ENCODE measurements at places on chromosomes 6 and 20.

- no peaks in the 10 kb centered on the region for H3K36me3 ChIP-seq
- no peaks in the 10 kb centered on the region for H3K27me3 ChIP-seq
- no peak overlapping the region for H3K4me3 ChIP-seq
- H3K27ac ChIP-seq = no peak overlapping the region
- no peak for DNase-seq
Observed at GRCh38 chr6:100305209-100305869, 159.4 kb downstream of the SIM1 start.

- no peak overlapping the region for H3K27ac ChIP-seq
- H3K4me1 ChIP-seq = peaks cover 26% of the 10 kb centered on the region
- H3K27me3 ChIP-seq = no peaks in the 10 kb centered on the region
- no peak overlapping the region for H3K4me3 ChIP-seq
- DNase-seq = no peak
Observed at GRCh38 chr6:144660561-144661115, 375.5 kb downstream of the UTRN start.

DNA sequence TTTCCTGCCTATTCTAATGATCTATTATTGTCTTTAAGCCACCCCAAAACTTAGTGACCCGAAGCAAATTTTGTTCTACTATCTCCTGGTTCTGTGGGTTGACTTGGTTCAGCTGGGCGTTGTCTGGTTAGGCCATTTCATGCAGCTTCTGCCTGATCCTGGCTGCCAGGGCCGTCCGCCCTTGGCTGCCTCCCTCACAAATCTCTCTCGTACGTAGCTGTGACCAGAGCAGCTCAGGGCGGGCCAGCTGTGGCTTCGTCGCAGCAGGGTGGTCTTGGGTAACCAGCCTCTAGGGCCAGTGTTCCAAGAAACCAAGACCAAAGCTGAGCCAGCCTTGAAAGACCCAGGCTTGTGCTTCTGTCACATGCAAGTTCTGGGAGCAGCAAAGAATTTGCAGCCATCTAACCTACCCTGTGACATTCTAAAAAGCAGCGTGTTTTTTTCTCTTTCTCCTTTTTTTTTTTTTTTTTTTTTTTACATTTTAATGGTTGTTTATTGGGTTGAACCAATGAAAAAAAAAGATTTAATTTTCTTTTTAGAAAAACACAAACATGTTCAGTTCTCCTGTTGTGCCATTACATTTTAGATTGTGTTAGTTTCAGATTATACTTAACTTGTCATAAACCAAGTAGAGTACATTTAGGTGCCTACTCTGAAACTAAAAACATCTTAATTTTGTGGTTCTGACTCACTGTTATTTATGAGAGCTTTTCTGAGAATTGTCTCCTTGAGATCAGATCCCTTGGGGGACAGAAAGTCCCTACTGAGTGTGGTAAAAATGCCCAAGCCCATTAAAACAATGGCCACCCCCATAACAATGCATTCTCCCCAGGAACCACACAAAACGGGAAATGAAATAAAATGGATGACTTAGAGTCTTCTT, 83.9 kb downstream of the ZDHHC14 start:
- DNase-seq = no peak
- no peak overlapping the region for H3K4me3 ChIP-seq
- no peaks in the 10 kb centered on the region for H3K36me3 ChIP-seq
- no peaks in the 10 kb centered on the region for H3K27me3 ChIP-seq

DNA sequence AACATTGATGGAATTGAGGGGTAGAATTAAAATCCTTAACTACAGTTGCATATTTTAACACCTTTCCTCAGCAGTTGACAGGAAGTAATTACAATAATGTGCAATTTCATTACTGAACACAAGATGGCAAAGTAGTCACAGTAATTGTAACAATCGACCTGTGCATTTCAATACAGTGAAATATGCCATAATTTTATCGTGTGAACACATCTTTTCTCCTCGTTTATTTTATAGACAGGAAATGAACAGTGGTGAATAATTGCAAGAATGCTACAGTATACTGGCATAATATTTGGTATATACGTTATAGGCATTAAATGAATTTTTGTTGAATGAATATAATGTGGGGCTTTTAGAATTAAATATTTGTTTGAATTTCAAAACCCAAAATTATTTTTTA, 25.0 kb downstream of the CYB5R4 start:
- DNase-seq = no peak
- no peak overlapping the region for H3K4me3 ChIP-seq
- no peaks in the 10 kb centered on the region for H3K36me3 ChIP-seq
- H3K27me3 ChIP-seq = no peaks in the 10 kb centered on the region
- no peaks in the 10 kb centered on the region for H3K4me1 ChIP-seq
- no peak overlapping the region for H3K27ac ChIP-seq

DNA sequence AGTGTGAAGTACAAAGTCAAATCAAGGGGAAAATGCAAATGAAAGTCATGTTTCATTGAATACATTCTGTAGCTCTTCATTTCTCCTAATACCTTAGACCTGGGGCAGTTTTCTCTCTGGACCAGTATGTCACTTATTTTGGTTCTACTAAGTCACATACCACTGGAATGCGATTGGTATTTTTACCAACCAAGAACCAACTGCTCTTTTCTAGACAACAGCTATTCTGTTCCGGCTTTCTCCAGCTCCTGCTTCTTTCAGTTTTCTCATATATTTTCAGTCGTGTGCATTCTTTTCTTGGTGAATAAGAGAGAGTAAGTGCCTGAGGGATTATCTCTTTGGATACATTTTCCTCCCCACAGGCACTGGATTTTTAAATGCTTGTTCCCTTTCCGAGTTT, 39.2 kb upstream of the SPACA1 start:
- no peak for DNase-seq
- no peaks in the 10 kb centered on the region for H3K36me3 ChIP-seq
- H3K4me3 ChIP-seq = no peak overlapping the region
- no peaks in the 10 kb centered on the region for H3K27me3 ChIP-seq

DNA sequence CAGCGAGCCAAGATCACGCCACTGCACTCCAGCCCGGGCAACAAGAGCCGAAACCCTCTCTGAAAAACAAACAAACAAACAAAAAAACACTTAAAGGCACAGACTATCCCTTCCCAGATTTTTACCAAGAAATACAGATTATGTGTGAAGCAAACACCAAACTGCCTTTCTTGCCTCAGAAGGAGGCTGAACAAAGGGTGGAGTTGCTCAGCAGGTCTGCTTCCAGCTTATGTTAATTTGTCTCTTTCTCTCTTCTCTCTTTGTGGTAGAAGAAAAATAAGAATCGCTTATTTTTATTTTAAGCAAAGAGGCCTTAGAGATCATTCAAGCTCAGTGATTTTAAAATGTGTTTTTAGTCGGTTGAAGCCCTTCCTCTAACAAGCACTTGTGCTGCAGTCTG, 14.2 kb downstream of the TUBB2A start:
- H3K4me1 ChIP-seq = no peaks in the 10 kb centered on the region
- H3K36me3 ChIP-seq = peaks cover 4% of the 10 kb centered on the region
- no peak overlapping the region for H3K27ac ChIP-seq
- no peaks in the 10 kb centered on the region for H3K27me3 ChIP-seq

- H3K4me1 ChIP-seq = peaks cover 63% of the 10 kb centered on the region
- peak overlapping the region; percentile 19 for H3K4me3 ChIP-seq
- peaks cover 6% of the 10 kb centered on the region for H3K36me3 ChIP-seq
- peak; percentile 35 for DNase-seq
- H3K27me3 ChIP-seq = no peaks in the 10 kb centered on the region
- H3K27ac ChIP-seq = peak overlapping the region; percentile 77
Observed at GRCh38 chr6:107715550-107716321, 108.4 kb downstream of the SCML4 start.

DNA sequence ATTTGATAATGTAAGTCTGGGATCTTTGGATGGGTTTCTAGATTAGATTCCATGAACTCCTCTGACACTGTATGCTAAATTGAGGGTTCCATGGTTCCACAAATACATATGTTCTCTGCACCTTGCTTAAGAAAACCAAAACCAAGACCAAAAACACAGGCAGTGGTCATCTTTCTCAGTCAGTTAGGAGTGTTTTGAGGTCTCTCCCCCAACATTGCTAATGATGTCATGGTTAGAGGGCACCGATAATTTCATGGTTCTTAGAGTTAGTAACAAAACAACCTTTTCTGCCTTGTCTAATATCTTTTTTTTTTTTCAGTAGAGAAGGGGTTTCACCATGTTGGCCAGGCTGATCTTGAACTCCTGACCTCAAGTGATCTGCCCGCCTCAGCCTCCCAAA, 44.5 kb downstream of the ARID1B start:
- no peak overlapping the region for H3K4me3 ChIP-seq
- no peak overlapping the region for H3K27ac ChIP-seq
- H3K4me1 ChIP-seq = peaks cover 42% of the 10 kb centered on the region
- H3K27me3 ChIP-seq = no peaks in the 10 kb centered on the region
- H3K36me3 ChIP-seq = peaks cover 5% of the 10 kb centered on the region
- no peak for DNase-seq

DNA sequence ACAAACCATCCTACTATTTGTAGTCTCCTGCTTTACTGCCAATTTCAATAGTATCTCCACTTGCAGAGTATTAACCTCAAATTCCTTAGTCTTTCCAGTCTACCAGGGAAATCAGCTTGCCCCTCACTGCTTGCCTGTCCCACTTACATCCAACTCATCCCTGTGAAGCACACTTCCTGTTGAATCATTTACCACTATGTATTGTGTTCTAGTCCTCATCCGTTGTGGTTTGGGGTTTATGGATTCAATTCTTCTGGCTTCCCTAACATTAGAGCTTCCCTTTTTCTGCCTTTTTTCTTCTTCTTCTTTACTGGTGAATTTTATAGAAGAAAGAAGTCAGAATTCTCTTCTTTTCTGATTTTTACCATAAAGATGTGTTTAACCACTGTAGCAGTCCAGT, 5.1 kb upstream of the TXLNB start:
- no peak for DNase-seq
- H3K27me3 ChIP-seq = no peaks in the 10 kb centered on the region
- H3K4me1 ChIP-seq = peaks cover 10% of the 10 kb centered on the region
- H3K27ac ChIP-seq = no peak overlapping the region
- H3K4me3 ChIP-seq = no peak overlapping the region

GRCh38 chr6:12947151-12947871, 230.7 kb downstream of the PHACTR1 start:
- no peak for DNase-seq
- H3K4me3 ChIP-seq = no peak overlapping the region
- no peaks in the 10 kb centered on the region for H3K27me3 ChIP-seq
- no peaks in the 10 kb centered on the region for H3K36me3 ChIP-seq
- H3K27ac ChIP-seq = no peak overlapping the region

DNA sequence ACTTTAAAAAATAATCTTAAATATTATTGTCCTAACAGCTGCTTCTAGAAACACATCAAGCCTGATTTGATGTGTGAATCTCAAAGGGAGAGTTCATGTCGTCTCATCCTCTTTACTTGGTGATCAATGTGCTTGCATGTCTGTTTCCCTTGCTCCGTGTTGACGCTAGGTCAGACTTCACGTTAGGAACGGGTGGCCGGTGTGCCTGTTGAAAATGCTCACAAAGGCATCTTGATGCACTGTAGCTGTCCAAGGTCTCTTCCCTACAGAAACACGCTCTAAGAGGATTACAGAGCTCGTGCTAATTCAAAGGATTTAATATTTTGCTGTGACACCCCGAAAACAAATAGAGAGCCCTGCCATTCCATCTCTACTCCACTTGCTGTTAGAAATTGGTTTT, 84.6 kb downstream of the ID4 start:
- H3K4me3 ChIP-seq = no peak overlapping the region
- DNase-seq = no peak
- H3K36me3 ChIP-seq = no peaks in the 10 kb centered on the region
- no peak overlapping the region for H3K27ac ChIP-seq
- no peaks in the 10 kb centered on the region for H3K27me3 ChIP-seq
- no peaks in the 10 kb centered on the region for H3K4me1 ChIP-seq

- H3K27ac ChIP-seq = no peak overlapping the region
- DNase-seq = no peak
- no peaks in the 10 kb centered on the region for H3K27me3 ChIP-seq
Observed at GRCh38 chr6:14046476-14047068, 71.0 kb upstream of the CD83 start.

DNA sequence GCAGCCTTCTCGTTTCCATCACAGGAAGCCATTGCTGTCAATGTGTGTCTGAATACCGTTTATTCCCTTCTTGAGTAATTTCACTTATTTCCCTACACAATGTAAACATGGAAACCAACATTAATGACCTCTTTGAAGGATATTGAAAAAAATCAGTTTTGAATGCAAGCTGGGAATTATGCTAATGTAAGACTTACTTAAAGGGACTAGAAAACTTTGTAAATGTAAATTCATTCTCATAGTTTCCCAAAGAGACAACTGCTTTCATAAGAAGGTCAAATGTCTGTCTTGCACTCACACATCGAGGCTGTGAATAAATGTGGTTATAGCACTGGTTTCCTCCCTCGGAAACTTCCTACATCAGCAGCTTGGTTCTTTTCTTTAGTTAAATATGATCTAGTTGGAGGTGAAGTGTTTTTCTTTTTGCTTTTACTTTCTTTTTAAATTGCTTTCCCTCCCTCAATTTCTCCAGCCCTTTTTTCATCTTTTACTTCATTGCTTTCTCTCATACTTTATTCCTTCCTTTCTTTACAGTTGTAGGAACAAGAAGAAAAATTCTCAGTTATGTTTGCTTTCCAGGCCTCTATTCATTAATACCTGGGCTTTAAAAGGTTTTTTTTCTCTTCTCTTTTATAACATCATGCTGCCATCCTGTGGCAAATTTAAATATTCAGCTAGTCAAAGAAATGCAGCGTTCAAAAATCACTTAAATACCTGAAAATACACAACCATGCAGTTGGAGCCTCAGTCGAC, 108.3 kb downstream of the TNFAIP3 start:
- no peaks in the 10 kb centered on the region for H3K36me3 ChIP-seq
- DNase-seq = peak; percentile 26
- H3K27me3 ChIP-seq = no peaks in the 10 kb centered on the region
- peaks cover 19% of the 10 kb centered on the region for H3K4me1 ChIP-seq
- H3K4me3 ChIP-seq = no peak overlapping the region

GRCh38 chr6:5942591-5942990, 64.1 kb downstream of the NRN1 start:
- H3K36me3 ChIP-seq = no peaks in the 10 kb centered on the region
- no peak overlapping the region for H3K4me3 ChIP-seq
- H3K4me1 ChIP-seq = no peaks in the 10 kb centered on the region
- no peak for DNase-seq
- H3K27ac ChIP-seq = no peak overlapping the region

DNA sequence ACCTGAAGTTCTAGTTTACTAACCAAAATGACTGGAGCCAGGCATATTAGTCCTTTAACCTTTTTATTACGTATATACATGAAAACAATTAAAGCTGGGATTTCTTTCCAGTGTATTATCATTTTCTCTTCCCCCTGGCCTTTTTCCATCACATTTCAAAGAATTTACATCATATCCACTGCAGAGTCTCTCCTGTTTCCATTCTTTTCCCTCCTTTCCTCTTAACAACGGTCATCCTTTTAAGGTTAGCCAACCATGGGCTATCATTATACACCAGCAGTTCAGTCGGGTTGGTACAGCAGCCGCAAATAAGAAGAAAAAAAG, 104.6 kb downstream of the TFAP2A start:
- no peaks in the 10 kb centered on the region for H3K27me3 ChIP-seq
- H3K27ac ChIP-seq = no peak overlapping the region
- no peaks in the 10 kb centered on the region for H3K36me3 ChIP-seq
- no peak for DNase-seq

GRCh38 chr20:21234324-21234723, 68.8 kb upstream of the XRN2 start:
- H3K4me1 ChIP-seq = no peaks in the 10 kb centered on the region
- H3K4me3 ChIP-seq = no peak overlapping the region
- no peak overlapping the region for H3K27ac ChIP-seq
- no peaks in the 10 kb centered on the region for H3K27me3 ChIP-seq
- no peak for DNase-seq

GRCh38 chr20:16761305-16761829, 13.2 kb downstream of the OTOR start:
- peak; percentile 78 for DNase-seq
- no peak overlapping the region for H3K27ac ChIP-seq
- no peaks in the 10 kb centered on the region for H3K36me3 ChIP-seq
- H3K4me1 ChIP-seq = no peaks in the 10 kb centered on the region
- peaks cover 9% of the 10 kb centered on the region for H3K27me3 ChIP-seq
- H3K4me3 ChIP-seq = no peak overlapping the region

Measured in T-cell (primary cell).